ENCODE measurements at places on chromosomes 1 and 21.
A peak's percentile ranks its signal among the peaks of the same experiment; 100 is the strongest.

DNA sequence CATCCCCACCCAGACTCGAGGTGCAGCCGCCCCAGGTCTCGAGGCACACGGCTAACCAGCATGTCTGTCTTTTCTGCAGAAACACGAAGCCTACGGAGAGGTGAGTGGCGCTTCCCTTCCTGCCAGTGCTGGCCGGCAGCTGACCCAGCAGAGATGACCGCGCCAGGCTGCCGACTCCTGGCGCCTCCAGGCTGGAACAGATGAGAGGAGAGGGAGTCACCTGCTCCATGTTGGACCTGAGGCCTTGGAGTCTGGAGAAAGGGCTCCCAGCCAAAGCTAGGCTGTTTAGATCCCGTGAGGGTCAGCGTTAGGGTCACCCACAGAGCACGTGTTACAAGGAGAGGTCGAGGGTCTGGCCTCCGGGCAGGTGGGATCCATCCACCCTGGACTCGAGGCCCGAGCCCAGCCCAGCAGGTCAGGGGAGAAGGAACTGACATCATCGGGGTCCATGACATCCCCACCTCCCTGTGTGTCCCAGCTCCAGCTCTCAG lies 14.9 kb downstream of the COL6A2 start:
- DNase-seq, result no peak

DNA sequence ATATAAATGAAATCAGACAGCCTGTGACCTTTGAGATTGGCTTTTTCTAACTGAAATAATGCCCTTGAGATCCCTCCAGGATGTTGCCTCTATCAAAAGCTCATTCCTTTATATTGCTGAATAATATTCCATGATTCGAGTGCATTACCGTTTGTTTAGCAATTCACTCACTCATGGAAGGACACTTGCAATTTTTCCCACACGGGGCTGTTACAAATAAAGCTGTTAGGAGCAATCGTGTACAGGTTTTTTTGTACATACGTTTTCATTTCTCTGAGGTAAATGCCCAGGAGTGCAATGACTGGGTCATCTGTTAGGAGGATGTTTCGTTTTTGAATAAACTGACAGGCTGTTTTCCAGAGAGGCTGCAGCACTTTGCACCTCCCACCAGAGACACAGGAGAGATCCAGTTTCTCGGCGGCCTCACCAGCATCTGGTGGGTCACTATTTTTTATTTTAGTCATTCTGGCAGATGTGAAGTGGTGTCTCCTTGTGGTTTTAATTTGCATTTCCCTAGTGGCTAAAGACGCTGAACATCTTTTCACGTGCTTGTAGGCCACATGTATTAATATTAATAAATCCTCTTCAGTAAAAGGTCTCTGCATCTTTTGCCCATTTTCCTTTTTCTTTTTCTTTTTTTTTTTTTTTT lies 11.0 kb downstream of the PRDM15 start:
- no peak for DNase-seq

GRCh38 chr1:14850563-14850962 lies 252.1 kb downstream of the KAZN start:
- DNase-seq, result peak; percentile 45

GRCh38 chr1:153546796-153547559 lies 1.4 kb upstream of the S100A4 start:
- DNase-seq, result no peak

DNA sequence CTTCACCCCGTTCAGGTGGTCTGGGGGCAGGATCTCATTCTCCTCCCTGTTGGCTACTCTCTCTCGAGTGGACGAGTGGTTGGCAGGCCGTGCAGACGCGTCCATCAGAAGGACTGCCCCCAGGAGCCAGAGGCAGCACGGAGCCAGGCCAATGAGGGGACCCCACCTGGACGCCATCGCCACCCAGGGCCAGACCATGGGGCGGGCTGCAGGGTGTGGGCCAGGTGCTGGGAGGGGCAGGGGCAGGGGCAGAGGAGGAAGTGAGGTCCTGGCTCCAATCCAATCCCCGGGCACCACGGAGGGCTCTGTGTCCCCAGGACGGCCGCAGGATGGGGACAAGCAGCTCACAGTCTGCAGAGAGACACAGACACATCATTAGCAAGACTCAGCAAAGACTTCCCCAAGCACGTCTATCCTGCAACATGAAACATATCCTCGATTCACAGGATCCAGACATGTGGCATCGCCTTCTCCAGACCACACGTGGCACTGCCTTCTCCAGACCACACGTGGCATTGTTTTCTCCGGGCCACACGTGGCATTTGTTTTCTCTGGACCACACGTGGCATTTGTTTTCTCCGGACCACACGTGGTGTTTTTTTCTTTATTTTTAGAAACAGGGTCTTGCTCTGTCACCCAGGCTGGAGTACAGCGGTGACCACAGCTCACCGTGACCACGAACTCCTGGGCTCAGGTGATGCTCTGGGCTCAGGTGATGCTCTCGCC lies 3.0 kb downstream of the SDF4 start:
- DNase-seq, result no peak

DNA sequence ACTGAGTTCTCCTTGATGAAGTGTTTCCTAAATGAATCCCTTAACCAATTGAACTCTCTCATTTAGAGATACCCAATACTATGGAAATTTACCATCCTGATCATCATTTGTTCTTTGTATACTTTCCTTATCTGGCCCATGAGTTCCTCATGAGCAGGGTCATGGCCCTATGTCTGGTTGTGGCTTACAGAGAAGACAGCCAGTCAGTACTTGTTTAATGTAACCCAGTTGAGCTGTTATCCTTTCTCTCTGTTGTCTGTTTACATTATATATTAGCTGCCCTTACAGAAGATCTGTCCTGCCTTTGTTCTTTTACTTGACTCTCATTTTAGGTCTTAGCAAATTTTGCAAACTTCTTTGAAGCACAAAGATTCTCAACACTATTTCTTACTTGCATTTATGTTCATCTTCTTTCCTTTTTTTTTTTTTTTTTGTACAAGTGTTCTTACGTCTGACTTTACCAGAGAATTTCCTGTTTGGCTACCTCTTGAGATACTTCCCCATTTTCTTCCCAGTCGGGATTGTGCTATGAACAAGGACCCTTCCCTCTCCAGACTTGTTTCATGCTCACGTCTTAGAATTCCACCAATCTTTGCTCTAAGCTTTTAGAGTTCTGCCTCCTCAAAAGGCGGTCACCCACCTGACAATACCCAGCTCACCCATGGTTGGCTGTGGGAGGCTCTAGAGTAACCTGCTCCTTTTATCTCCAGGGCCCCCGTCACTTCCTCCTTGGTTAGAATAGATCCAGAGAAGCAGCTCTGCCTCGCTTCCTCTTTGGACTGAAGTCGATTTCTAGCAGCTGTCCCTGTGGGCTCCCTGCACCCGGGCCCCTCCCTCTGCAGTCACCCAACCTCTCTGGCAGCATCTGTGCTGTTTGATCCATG lies 53.6 kb upstream of the RUNX1 start:
- peak; percentile 17 for DNase-seq

DNA sequence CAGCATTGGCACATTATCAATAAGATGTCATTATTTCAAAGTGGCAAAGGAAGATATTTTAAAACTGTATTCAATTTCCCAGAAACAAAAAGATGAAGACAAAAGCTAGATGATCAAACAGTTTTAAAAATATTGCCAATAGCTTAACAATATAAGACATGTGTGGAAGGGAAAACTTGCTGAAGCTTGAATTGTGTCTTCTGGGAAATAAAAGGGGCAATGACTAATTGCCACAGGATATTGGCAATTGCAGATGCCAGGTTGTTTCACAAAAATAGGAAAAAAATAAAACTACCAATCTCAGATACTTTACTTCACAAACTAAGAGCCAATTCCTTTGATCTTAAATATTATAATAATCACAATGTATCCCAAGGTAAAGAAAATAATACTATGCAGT lies 679.8 kb upstream of the ADAMTS5 start:
- no peak for DNase-seq

- no peak for DNase-seq
Measured at GRCh38 chr1:41954533-41954944, 35.8 kb upstream of the HIVEP3 start.

DNA sequence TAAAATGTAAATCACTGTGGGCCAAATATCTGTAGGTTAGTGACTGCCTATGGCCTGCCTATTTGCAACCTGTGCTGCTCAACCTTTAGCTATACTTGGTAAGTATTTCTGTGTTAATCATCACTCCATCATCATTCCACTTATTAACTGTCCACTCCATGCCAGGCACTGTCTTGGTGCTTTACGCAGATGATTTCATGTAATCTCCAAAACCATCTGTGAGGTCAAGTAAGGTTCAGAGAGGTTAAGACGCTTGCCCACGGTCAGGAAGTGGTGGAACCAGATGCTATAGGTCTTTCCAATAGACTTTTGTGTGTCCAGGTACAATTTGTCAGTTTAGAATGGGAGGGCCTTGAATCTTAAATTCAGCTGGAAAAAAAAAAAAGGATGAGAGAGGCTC lies 10.8 kb upstream of the PHACTR4 start:
- no peak for DNase-seq

GRCh38 chr1:38235705-38236104 lies 189.1 kb upstream of the POU3F1 start:
- DNase-seq, result no peak

DNA sequence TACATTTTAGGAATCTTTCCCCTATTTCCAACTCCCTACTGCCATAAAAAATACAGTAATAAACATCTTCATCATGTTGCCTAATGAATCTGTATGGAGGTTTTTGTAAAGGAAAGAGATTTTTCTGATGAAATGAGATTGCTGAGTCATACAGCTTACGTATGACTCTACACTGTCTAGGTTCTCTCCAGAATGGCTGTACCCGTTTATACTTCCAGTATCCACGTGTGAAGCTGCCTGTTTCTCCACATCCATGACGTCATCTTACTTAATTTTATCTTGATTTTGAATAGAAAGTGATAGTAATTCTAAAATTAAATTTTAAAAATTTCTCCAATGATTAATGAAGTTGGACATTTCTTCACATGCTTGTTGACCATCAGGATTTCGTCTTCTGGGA lies 103.7 kb downstream of the COQ8A start:
- no peak for DNase-seq

- no peak for DNase-seq
Measured at GRCh38 chr1:68107771-68108170, 57.3 kb upstream of the DIRAS3 start.

GRCh38 chr1:15178571-15179484 lies 25.3 kb downstream of the TMEM51 start:
- DNase-seq, result no peak

- DNase-seq, result no peak
Measured at GRCh38 chr1:46171871-46172270, 3.0 kb upstream of the TSPAN1 start.

- DNase-seq, result no peak
Measured at GRCh38 chr1:4762146-4762545, 107.7 kb downstream of the AJAP1 start.

GRCh38 chr1:145878724-145879123 lies 6.9 kb downstream of the ANKRD35 start:
- no peak for DNase-seq

GRCh38 chr1:170369417-170369816 lies 162.5 kb upstream of the GORAB start:
- DNase-seq, result no peak

DNA sequence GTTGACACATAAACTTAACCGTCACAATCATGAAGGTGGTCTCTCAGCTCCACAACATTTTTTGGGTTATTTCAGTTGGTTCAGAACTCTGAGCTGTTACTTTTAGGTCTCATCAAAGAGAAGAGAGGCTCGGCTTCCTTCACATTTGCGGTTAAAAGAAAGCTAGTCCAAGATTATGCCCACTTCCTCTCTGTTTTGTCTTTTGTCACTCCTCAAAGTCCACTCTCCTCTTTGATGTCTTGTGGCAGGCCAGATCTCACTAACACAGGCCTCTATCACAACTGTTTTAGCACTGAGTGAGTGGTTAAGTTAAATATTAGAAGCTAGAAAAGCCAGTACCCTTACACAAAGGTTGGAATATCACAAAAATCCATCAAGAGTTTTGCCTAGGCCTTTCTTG lies 195.7 kb downstream of the FCRL5 start:
- no peak for DNase-seq

DNA sequence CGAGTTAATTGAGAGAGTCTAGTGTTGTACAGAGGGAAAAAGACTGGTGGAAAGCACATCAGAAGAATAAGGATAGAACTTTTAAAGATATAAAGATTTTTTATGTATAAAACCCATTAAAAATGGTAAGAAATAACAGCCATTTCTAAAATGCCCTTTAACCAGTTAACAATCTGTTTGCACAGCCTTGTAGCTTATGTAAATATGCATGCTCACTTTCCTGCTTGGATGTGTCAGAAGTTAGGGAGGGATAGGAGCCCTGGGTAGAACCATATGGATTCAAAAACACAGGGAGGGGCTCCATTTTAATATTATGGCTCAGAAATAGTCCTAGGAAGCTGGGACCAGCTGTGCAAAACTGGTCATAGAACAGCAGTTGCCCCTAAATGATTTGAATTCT lies 4.5 kb upstream of the EDEM3 start:
- no peak for DNase-seq

DNA sequence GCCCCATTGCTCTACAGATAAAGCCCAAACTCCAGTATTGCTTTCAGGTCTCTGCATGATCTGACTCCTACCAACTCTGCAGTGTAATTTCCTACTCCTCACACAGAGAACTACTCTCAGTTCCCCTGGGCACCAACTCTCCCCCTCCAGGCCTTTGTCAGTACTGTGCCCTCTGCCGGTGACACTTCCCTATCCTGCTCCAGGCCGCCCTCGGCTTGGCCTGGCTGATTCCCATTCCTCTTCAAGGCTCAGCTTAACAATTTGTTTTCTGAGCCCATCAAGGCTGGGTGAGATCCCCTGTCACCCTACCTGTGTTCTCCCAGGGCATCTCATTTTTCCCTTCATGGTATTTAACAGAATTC lies 2.6 kb downstream of the SLAMF8 start:
- peak; percentile 73 for DNase-seq

DNA sequence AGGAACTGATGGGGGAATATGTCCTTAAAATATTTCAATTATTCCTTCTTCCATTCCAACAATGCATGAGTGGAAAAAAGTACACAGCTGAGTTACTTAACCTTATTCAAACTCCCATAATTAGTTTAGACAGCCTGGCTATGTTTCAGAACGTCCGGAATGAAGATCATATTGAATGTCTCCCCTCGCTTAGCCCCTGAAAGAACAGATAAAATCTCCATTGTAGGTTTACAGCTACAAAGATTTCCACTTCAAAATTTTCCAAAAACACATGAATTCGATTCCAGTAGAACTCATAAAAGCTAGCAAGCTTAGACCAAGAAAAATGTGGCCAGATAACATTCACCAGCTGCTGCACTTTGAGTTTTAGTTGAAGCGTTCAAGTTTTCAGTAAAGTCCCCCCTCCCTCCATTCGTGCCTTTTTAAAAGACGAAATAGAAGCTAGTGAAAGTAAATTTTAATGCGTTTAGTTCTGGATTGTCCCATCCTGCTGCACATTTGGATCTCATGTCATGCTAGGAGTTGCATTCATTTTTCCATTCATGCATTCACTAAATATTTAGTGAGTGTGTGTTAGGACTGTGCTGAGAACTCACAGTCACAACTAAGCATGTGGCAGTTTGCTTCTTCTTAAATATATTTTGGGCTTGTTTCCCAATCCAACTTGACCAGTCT lies 29.4 kb upstream of the SSX2IP start:
- DNase-seq, result no peak

- no peak for DNase-seq
Measured at GRCh38 chr1:161953256-161953920, 70.3 kb downstream of the OLFML2B start.

GRCh38 chr1:51551848-51552296 lies 32.8 kb upstream of the EPS15 start:
- no peak for DNase-seq
